Fibroblast of skin of left biceps (primary cell): ENCODE measurements at places on chromosomes 3 and 15.

DNA sequence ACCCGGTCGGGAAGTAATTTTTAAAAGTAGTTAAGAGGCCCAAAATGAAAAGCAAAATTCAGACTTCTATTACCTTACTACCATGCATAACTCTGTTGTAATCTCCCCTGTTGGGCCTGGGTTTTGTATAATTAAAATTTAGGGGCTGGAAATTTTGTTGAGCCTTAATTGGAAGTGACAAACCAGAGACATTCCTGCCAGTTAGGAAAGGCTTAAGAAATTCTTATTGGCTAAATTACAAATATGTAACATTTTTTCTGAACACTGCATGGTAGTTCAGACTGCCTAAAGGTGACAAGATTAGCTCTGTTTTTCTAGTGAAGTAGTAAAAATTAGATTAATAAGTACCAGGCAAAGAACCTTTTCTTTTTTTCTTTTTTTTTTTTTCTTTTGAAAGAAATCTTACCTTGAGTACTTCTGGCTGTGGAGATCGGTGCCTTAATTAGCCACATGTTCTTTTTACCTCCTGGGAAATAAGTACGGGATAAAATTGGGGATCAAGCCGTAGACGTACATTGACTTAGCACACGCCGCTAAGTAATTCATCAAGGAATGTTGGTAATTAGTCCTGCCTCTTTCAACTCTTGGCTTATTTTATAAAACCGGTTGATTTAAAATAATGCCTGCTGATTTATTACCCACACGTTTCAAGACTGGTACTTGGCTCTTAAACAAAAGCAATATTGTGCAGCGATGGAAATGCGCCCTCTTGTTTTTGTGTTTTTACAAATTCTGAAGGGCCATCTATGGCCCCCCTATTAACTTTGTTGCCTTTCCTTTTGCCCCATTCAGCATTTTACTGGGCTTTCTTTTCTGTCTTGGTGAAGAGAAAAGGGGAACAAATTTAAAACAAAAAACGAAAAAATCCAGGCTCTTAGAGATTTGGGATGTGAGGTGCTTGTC, 111.2 kb upstream of the SAMMSON start:
- DNase-seq, result no peak

DNA sequence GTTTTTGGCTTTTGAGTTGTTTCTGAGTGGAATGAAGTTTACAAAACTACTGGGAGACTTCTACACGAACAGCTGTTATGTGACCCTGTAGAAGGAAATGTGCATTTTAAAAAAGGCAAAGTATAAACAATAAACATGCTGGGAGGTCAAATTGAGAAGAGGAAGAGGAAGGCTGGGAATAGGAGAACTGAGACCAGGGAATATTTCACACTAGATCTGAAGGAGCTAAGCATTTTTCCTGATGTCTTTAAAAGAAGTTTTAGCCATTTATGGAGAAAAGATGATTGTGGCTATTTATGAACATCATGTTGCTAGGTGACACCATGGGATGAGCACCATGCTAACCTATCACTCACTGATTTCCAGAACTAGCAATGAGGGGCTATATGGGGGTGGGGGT, 76.3 kb upstream of the FAM98B start:
- DNase-seq, result no peak

- DNase-seq, result no peak
Measured at GRCh38 chr15:46735115-46735514, 982.2 kb upstream of the SEMA6D start.

- peak; percentile 82 for DNase-seq
Measured at GRCh38 chr3:176574786-176575185, 622.5 kb downstream of the TBL1XR1 start.

GRCh38 chr15:72155635-72156616, 37.7 kb downstream of the SENP8 start:
- DNase-seq, result peak; percentile 40
